ENCODE measurements at places on chromosomes 4 and X.
A peak's percentile ranks its signal among the peaks of the same experiment; 100 is the strongest.

GRCh38 chrX:133359466-133359865, 55.8 kb downstream of the GPC4 start:
- no peak for DNase-seq

GRCh38 chrX:16451334-16451733, 198.6 kb upstream of the S100G start:
- no peak for DNase-seq

DNA sequence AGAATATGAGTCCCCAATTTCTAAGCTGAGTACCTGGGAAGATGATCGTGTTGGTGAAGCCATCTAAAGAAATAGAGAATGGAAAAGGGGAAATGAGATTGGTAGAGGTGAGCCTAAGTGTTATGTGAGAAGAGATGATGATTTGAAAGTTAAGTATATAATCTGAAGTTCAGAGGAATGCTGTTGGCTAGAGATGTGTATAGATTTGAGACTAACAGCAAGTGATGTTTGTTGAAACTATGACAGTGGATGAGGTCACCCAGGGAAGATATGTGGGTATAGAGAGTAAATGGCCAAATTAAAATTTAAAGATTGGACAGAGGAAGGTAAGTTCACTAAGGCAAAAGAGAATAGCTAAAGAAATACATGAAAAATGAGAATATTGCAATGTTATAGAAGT, 324.2 kb downstream of the MAPK10 start:
- DNase-seq: no peak

GRCh38 chr4:8188743-8189550, 10.1 kb upstream of the SH3TC1 start:
- DNase-seq: no peak

DNA sequence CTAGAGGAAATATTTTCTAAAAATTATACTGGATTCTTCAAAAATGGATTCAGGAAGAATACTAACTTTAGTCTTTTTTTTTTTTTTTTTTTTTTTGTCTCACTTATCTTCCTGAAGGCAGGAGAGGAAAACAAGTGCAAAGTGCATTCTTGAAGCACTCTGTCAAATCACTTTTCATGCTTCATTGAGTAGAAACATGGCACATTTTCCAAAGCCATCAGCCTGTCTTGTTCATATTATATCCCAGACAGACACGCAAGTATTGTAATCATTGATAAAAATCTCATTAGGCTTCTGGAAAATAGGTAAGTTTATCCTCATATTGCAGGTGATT, 1.2 kb downstream of the BBS12 start:
- DNase-seq: no peak

- DNase-seq: no peak
Measured at GRCh38 chrX:54248309-54248708, 65.3 kb upstream of the FAM120C start.

DNA sequence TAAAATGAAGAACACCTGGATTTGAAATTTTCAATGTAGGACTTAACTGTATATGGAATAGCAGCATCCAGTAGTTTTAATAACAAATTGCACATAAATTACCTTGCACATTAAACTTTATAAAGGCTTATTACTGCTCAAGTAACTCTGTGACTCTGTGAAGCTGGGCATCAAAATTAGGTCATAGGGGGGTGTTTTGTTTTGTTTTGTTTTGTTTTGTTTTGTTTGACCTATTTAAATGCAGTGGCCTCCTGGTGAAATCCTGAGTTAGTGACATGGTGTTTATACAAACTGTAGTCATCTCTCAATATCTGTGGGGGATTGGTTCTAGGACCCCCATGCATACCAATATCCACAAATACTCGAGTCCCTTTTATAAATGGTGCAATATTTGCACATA, 51.9 kb upstream of the ADAD1 start:
- no peak for DNase-seq

- no peak for DNase-seq
Measured at GRCh38 chrX:143757887-143758286, 37.3 kb upstream of the SPANXN2 start.

DNA sequence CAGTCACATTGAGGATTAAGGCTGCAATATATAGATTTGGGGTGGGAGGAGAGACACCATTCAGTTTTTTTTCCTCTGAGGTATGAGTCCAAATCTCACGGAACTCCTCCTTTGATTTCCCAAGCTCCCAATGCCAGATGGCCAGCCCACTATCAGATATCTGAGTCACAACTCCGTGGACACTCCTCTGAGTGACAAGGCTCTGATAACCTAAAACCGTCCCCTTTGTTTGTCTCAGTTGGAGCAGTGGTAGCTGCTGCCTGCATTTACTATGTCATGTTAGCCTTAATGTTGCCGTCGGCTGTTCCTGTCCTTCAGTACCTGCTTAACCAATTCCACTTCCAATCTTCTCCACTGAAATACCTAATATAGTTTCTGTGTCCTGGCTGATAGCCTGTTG, 107.3 kb downstream of the DTHD1 start:
- DNase-seq: no peak

DNA sequence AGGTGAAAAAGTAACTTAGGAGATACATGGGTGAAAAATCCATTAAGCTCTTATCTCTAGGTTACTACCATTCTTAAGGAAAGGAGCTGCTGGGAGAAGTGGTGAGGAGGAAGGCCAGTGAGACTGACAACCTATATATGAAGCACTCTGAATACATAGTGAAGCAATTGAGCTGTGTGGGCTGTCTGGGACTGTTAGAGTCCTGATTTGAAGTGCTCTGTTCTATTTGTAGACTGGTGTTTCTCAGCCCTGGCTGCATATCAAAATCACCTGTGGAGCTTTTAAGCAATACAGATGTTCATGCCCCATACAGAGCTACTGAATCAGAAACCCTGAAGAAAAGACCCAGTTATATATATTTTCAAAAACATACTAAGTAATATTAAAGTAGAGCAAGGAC, 3.9 kb downstream of the SERTM2 start:
- DNase-seq: no peak

GRCh38 chrX:672931-673330, 42.3 kb downstream of the SHOX start:
- no peak for DNase-seq

DNA sequence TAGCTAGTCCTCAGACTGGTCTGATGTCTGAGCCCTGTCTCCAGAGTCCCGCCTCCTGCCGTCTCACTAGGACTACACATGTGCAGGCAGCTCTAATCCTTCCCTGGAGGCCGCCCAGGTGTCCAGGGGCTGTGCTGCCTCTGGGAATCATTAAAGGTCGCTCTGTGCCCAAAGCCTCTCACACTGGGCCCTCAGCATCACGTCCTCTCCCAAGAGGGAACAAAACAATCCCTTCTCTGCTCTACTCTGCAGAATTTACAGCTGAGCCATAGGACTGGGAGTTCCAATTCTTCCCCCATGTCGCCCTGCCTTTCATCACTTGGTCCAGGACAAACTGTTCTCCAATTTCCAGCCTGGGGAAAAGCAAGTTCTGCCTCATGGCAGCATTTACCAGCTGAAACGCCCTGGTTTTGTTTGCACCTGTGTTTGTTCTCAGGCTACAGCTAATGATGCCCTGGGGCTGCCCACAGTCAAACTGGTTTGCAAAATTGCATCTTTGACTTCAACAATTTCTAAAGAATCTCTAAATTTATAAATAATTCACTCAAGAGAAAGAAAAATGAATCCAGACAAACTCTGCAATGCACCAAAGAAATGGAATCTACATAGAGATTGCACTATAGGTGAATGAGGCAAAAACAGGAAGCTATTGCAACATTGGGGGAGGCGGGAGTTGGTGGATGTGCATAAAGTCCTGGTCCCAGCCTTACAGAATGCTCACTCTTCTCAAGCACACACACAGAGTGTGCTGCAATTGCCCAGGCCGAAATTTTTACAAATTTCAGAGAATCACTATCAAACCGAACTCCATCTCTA, 7.2 kb upstream of the MRFAP1 start:
- no peak for DNase-seq

- DNase-seq: no peak
Measured at GRCh38 chrX:123779908-123780396, 47.1 kb upstream of the THOC2 start.

- DNase-seq: no peak
Measured at GRCh38 chr4:165428957-165429356, 50.1 kb downstream of the CPE start.

GRCh38 chr4:113849771-113850170, 88.2 kb upstream of the CAMK2D start:
- peak; percentile 92 for DNase-seq

DNA sequence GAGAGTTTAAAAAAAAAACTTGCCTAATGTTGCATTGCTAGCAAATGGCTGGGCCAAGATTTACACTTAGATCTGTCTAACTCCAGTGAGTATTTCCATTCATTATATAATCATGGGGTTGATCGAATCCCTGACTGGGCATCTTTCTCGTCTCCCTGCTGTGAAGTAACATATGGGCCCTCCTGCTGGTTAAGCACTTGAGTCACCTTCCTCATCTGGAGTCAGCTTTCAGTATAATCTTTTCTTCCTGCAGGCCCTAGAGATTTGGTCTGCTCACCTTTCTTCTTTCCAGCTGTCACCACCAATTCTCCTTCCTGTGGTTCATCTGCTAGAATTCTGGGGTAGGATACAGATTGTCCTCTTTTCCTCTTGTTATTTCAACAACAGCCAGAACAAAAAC, 41.6 kb downstream of the TIGD2 start:
- no peak for DNase-seq

- no peak for DNase-seq
Measured at GRCh38 chr4:3225936-3226335, 23.0 kb upstream of the MSANTD1 start.

- no peak for DNase-seq
Measured at GRCh38 chr4:3636646-3637320, 104.6 kb upstream of the LRPAP1 start.

DNA sequence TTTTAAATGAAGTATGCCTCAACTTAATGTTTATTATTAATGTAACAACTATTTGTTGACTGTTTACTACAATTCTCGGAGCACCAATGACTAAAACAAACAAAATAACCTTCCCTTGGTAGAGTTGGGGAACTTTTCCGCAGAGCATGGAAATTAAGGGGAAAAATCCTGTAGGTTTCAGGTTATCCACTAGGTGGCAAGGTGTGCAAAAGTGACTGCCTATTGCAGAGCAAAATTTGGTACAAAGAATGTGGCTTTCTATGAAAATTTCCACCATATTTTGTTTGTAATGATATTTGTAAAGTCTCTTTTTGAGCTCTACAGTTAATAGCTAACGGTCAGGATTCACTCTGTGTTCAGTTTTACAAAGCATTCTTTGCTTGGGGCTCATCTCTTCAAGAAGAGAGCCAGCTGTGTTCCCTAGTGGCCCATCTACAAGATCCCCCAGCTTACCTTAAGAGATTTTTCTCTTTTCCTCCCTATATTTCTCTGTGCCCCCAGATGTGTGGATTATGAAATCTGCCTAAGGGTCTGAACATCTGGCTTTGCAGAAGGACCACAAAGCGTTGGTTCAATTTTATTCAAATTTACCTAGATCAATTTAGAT, 61.1 kb downstream of the FBXO8 start:
- no peak for DNase-seq

DNA sequence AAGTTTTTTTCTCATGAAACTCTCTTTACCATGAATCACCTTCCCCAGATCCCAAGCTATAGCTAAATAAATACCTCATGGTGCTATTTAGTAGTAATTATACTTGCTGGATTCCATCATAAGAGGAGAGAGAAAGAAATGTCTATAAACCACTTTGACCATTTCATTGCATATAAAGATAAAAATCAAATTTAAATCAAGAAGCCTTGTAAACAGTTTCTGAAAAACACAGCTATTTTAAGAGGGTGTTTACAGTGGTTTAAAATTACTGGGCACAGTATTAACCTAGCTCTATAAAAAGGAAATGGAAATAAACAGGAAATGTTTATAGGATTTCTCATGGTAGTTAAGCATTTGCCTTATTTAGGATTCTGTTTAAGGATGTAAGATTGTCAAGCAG, 637.9 kb downstream of the ADGRL3 start:
- no peak for DNase-seq

DNA sequence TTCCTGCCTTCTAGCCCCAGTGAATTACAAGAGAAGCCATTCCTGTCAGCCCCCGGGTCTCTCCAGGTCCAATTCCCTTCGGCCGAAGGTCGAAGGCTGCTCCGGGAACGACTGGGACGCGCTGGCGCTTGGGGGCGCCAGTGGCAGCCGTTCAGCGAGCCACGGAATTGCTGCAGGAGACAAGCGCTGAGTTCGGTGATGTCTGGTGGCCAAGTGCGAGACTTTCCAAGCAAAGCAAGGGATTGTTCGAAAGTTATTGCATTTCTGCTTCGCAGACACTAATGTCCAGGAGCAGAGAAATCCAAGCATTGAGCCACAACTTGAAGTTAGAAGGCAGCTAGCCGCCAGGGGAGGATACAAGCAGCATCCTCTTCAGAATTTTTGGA, 1.1 kb upstream of the DKK2 start:
- no peak for DNase-seq

- DNase-seq: no peak
Measured at GRCh38 chrX:3271834-3272186, 74.6 kb downstream of the MXRA5 start.

DNA sequence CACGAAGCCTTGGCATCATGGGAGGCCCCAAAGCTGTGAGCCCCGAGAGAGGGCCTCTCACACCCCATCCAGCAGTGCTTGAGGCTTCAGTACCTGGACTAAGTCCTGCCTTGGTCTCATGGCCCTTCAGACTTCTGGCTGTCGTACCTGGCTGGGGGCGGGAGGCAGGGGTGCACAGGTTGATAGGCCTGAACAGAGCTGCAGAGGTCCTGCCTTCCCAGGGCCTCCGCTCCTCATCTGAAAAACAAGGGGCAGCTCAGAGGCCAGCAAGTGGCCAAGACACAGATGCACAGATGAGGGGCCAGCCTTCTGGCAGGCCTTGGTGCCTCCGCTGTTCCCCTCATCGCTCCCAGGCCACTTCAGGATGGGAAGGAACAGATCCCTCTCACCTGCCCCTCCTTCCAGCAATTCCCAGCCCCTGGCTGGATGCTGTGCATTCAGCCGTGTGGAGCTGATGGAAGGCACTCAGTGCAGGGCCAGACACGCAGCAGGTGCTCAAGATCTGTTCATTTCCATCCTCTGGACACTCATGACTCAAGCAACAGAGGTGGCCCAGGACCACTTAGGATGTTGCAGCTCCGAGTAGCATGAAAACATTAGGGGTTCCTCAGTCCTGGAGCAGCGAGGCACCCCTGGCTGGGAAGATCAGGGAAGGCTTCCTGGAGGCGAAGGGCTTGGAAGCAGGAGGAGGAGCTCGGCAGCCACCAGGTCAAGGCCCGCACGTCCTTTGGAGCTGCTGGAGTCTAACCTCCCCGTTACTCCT, 1.4 kb downstream of the ZNF185 start:
- no peak for DNase-seq

DNA sequence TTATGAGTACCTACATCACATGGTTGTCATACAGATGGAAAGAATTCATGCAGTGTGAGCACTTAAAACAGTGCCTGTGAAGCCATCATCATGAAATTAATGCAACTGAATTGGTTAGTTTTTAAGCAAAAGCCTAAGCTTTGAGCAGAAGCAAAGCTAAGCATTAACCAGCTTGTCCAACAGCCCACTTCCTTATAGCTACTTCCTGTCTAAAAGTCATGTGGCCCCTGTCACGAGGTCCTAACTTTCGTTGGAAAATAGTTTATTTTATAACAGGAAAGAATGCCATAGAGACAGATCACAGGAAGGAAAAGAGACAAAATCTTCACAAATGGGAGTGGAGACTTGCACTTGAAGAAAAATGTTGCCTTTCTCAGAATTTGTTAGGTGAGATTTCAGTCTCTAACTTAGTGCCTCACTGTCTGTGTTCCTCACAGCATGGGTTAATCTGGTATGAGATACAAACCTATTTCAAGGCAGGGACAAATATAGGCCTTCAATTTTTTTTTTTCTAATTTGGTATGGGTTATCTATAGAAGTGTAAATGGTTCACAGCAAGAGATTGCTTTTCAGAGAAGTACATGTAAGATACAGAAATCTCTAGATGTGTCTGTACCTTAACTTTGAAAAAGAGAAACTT, 27.7 kb upstream of the VCX start:
- DNase-seq: no peak
